ENCODE measurements at places on chromosomes 5 and 9.
A peak's percentile ranks its signal among the peaks of the same experiment; 100 is the strongest.

DNA sequence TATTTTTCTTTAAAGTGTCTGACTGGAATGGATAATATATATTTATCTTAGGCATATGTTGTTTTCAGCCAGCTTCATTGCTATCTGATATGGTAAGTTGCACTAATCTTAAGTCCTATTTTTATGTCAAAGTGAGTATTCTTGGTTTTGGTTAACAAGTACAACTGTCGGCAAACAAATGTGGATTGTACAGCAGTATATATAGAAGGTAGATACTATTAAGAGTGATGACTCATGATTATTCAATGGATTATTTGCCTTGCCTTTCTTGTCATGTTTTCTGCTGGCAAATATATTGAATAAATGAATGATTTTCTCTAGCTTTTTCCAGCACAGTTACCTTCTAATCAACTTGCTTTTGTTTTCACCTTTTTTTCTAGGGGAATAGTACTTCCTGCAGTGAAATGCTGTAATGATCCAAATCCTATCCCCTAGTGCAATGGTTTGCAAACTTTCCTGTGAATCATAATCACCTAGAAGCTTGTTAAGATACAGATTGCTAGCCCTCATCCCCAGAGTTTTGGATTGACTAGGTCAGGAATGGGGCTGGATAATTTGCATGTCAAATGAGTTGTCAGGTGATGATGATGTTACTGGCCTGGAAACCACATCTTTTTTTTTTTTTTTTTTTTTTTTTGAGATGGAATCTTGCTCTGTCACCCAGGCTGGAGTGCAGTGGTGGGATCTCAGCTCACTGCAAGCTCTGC lies 60.8 kb upstream of the ARRDC3 start:
- DNase-seq = no peak

- DNase-seq = no peak
These were observed 675.8 kb downstream of the CETN3 start for GRCh38 chr5:89733772-89734171.

- peak; percentile 26 for DNase-seq
These were observed 23.9 kb upstream of the SAP30L start for GRCh38 chr5:154421868-154422267.

- no peak for DNase-seq
These were observed 15.1 kb downstream of the NR6A1 start for GRCh38 chr9:124756011-124756410.

DNA sequence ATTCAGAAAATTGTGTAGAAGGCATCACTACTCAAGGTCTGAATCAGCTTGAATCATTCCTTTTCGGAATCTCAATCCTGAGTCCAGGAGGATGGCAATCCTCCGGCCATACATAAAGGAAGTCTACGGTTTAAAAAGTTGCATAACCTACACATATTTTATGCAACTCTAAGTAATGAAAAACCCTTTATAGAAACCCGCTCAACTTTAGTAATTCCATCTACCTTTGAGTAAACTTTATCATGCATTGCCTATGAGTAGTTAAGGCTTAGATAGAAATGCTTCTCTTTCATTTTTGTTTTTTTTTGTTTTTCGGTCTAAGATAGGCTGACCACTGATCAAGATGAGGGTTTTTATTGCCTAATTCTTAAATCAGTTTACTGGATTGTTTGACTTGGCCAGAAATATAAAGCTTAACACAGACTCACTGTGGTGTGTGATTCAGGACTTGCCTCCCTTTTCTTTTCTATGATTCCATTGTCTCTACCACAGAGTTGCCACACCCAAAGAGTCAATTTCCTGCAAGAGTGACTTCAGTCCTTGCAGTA lies 85.0 kb downstream of the LURAP1L start:
- no peak for DNase-seq

DNA sequence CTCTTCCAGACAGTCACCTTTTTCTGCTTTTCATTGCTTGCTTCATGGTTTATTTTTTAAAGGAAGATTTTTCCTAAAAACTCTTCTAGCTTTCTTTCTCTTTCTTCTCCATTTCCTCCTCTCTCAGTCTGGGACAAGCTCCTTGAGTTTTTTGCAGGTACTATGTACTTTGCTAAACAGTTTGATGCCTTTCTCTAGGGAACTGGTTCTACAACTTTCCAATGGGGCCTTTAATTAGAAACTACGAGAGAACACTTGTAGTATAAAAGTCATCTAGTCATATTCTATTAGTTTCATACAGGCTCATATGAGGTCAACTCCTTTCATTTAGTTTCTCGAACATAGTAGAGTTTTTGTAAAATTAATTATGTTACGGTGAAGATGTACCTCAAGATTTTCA lies 189.6 kb downstream of the DOCK8 start:
- no peak for DNase-seq

DNA sequence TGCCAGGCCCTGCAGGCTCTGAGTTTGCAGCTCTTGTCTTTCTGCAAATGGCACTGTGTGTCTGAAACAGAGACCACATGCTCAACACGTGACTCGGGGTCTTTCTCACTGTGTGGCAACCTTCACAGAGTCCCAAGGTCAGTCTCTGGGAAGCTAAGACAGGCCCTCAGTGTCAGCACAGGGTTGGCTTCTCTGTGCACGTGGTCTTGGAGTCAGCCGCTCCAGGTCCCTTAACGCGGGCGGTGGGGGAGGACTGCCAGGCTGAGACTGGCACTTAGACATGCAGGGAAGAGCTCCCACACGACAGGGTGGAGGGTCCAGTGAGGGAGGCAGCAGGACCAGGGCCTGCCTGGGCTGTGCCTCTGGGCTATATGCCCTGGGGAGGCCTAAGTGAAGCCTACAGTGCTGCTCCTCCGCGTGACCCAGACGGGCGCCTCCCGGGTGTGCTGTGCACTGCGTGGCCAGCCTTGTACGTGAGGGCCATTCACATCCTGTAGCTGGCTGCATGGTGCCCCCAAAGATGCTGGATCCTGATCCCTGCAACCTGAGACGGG lies 76.8 kb downstream of the ADAMTS2 start:
- DNase-seq = no peak

- DNase-seq = no peak
These were observed 248.8 kb downstream of the TENT4A start for GRCh38 chr5:6961837-6962635.

Data from HuH-7.5 (cell line).